ENCODE measurements at places on chromosomes 16 and 17.
A peak's percentile ranks its signal among the peaks of the same experiment; 100 is the strongest.

DNA sequence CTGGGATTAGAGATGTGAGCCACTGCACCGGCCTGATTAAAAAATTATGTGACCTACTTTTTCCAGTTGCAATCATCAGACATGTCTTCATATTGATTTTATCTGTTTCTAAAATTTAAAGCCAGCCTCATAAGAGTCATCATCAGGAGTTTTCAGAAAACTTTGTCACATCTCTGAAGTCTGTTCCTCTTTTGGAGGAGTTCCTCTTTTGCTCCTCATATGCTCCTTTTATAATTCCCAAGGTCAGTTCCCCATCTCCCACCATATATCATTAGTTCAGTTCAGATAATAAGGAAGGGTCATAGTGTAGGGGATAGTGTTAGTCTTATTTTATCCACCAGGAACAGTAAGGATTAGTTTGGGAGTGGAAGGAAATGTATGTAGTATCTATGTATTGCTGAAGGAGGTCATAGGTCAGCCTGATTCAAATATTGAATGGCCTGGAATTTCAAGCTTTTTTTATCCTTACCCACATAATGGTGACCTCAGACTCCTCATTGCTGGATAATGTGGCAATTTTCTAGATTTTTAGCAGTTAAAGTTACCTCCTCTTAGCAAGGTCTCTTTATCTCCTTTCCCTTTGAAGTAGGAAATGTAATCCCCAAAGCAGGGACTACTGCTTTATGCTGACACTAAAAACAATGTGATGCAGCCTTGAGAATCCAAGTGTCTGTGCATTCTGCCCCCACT, 13.8 kb upstream of the DUSP14 start:
- DNase-seq = no peak

GRCh38 chr17:28053044-28053670, 10.7 kb downstream of the NLK start:
- DNase-seq = no peak

DNA sequence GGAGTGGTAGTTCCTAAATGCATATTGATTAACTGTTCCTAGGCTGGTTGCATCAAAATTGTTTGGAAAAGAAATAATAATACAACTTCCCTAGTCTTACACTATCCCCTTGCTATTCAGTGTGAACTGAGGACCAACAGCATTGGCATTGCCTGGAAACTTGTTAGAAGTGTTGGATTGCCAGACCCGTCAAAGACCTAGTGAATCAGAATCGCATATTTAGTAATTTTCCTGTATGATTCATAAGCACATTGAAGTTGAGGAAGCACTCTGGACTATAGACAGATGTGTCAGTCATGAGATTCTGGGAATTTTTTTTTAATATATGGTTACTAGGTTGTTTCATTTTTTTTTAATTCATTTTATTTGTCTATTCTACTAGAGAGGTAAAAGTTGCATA, 34.7 kb upstream of the KCNJ16 start:
- no peak for DNase-seq

DNA sequence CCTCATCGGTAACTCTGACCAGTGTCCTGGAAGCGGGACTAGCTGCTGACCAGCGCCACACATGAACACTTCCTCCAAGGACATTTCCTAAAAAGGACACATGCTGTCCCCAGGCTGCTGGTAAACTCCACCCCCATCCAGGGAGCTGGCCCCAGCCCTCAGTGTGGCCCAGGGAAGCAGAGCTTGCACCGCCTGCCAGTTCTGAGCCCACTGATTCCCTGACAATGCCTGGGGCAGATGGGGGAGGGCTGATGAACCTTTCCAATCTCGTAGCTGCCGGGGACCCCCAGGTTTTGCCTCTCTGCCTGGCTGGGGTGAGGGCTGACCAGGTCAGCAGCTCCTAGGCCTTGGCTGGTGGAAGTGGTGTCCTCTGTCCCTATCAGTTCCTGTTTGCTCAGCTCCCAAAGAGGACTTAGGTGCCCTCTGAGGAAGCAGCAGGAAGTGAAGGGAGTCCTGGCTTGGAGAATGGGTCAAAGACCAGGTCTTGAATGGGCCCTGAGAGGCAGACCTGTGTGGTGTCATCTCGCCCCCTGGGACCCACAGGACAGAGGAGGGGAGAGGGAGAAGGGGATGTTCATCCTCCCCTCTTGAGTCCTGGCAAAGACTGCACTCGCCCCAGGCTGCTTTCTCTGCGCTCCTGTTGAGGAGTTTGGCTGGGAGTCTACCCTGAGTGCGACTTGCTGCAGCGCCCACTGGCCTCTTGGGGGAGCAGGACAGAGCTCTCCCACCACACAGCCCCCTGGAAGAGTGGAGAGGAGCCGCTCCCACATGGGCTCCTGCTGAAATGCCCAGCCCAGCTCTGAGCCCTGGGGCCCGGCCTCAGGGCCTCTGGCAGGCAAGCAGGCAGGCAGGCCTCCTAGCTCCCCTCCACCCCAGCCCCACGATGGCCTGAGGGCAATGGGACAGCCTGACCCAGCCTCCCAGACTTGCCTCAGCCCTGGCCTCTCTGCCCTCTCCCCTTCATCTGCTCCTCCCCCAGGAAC, 16.8 kb downstream of the PDK2 start:
- no peak for DNase-seq

GRCh38 chr16:88966986-88967829, 9.8 kb downstream of the CBFA2T3 start:
- no peak for DNase-seq

- no peak for DNase-seq
Measured at GRCh38 chr16:80846680-80847079, 42.3 kb upstream of the CDYL2 start.

- DNase-seq = no peak
Measured at GRCh38 chr16:75342308-75342811, 90.9 kb upstream of the BCAR1 start.

DNA sequence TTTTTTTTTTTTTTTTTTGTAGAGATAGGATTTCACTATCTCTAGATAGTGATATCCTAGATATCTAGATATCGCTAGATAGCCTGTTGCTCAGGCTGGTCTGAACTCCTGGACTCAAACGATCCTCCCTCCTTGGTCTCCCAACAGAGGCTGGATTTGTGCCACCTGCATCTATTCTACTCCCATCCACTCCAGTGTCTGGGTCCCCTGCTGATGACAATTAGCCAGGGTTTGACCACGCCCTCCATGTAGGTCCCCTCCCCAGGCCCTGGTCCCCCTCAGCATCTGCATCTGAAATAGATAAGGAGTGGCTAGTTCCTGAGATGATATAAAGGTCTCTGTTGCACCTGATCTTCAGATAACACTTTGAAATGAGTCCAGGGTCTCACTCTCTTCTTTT, 2.2 kb downstream of the ZNF688 start:
- no peak for DNase-seq

DNA sequence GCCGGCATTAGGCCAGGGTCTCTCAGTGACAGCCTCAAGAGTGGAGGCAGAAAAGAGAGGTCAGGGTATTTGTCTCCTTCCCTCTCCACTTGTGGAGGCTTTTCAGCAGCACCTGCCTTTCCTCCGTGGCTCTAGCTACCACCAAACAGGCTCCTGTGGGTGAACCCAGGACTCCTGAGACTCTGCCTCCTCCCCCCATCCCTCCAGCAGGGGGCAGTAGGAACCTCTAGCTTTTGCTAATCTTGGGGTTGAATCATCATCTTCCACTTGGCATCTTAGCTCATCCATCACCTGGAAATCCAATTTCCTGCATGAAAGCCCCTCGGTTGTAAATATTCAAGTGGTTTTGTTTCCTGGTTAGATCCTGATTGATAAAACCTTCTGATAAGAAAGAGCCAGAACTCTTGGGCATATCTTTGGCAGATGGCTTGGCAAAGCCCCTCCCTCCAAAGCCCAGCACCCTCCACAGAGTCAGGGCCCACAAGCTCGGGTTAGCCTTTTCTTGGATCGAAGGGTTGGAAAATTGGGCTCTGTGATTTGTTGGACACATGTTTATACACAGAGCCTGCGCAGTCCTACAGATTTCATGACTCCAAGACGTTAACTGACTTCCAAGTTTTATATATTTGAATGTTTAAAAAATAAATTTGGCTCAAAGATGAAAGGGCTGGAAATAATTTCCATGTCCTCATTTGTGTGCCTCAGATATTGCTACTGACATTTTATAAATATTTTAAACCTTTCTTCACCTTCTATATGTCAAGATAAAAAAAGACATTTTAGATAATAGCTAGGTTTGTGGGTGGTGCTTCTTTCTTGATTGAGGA, 322.1 kb downstream of the MAP2K4 start:
- peak; percentile 37 for DNase-seq

DNA sequence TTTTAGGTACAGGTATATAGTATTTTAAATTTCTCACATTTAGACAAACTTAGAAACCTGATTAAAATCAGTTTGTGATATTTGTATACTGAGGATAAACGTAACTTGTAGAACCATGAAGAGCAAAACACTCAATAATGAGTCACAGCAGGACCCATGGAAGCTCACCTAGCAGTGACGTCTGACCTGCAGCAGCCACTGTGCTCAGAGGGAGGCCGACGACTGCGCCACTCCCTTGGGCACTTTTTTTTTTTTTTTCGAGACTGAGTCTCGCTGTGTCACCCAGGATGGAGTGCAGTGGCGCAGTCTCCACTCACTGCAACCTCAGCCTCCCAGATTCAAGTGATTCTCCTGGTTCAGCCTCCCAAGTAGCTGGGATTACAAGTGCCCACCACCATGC, 106.2 kb upstream of the AXIN2 start:
- no peak for DNase-seq

- no peak for DNase-seq
Measured at GRCh38 chr17:82076018-82076784, 10.6 kb upstream of the DUS1L start.

DNA sequence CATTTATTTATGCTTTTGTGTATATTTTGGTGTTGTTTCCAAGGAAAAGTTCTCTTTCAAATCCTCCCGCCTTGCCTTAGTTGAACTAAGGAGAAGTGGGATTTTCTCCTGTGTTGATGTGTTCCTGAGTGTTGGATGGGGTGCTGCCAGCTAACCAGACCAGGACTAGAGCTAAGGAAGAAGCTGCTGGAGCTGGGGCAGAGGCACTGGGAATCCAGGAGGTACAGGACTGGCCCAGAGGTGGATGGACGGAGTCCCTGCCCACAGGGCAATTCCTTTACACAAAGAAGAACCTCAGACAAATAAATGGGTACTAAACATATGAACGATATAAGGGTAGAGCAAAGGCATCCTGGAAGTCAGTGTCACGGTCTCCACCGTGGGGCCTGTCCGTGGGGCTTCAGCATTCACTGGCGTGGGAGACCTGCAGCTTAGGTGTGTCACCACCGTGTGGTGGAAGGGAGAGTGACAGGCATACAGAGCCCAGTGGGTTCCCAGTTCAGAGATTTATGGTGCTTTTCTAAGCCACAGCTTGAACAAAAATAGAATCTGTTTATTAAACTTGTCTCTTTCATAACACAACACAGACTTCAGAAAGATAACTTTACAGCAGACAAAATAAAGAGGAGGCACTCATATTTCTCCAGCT, 270.7 kb downstream of the NTN1 start:
- DNase-seq = peak; percentile 66

DNA sequence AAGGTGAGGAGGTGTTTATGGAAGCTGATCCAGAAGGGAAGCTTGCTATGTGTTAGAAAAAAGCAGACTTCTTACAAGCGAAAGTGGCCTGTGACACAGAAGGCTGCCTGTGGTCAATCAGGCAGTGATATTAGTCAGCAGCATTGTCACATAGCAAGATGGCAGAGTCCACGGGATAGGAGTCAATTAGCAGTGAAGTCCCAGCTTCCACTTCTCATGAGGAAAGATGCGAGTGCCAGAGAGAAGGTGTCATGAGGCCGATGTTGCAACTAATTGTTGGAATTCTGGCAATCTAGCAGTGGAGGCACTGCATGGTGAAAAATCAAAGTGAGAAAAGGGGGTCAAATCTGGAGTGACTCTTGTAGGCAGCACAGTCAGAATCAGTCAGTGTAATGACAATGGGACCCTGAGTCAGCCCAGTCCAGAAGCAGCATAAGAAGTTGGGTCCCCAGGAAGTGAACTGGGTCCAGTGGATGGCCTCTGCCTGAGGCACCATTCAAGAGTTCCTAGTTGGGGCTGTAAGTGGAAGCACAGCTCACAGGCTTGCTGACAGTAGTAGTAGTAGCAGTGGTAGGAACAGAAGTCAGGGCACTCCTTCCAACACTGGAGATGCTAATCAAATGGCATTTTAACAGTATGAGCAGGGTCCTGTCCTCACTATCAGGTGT, 85.1 kb downstream of the TNFRSF13B start:
- peak; percentile 58 for DNase-seq

GRCh38 chr17:57410169-57410568, 153.8 kb downstream of the MSI2 start:
- DNase-seq = no peak

DNA sequence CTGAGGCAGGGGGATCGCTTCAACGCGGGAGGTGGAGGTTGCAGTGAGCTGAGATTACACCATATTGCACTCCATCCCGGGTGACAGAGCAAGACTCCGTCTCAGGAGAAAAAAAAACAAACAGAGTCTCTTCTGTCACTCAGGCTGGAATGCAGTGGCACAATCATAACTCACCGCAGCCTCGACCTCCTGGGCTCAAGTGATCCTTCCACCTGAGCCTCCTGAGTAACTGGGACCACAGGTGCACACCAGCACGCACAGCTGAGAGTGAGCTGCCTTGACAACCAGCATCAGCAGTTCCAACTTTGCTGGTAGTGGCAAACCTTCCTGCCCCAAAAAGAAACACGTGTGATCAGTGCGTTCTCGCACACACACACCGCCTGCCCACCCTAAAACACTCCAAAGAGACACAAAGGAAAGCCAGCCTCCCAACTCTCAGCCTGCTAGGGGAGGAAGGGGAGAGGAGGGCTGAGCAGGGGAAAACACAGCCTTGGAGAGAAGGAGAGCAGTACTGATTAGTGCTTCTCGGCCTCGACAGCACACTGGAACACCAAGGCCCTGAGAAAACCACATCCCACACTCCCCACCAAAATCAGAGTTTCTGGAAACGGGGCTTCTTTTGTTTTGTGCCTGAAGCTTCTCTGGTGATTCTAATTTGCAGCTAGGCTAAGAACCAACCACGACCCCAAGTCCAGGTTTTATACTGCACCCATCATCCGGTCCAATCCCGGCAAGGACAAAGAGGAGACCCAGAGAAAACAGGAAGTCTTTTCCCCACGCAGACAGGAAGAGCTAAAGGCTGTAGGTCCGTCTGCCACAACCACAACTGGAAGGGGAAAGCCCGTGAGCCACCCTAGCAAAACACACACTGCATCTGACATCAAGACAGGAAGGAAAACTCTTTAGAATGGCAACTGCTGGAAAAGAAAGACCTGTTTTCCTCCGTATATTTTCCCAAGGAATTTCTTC, 28.8 kb downstream of the ZCCHC14 start:
- DNase-seq = peak; percentile 66
